ENCODE measurements at places on chromosomes 11 and 22.

GRCh38 chr11:75432911-75433321 lies at the start of gene KLHL35:
TSS of gene KLHL35 (minus strand) at chr11:75433203. CDS start at chr11:75430629, 2,574 bp downstream.
- DNase-seq = no peak

DNA sequence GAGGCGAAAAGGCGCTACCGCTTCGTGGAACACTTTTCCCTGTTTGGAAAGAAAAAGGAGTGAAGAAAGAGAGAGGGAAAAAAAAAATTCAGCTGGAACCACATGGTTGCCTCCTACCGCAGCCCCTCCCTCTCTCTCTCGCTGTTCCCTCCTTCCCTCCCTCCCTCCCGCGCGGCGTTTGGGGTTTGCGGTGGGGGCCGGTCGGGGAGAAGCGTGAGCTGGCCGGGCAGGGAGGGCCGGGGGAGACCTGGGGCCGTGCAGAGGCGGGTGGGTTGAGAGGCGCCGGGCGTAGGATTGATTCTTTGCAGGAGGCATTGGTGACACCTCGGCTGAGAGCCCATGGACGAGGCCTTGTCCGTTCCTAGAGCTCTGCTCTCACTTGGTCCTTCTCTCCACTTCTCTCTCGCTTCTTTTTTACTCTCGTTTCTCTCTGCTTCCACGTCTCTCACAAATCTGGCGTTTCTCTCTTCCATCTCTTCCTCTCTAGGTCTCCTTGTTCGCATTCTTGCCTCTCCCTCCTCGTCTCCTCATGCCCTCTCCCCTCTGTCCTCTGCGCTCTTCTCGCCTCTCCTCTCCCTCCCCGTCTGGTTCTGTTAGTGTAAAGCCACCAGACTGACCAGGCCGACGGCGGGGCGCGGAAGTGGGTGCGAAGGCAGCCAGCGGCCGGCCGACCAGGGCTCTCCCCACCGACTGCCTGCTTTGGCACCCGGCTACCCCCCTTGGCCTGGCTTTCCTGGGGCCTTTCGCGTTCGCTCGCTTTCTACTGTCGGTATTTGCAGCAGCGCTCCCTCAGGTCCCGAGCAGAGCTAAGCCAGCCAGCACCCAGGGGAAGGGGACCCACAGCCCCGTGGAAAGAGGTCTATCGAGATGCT lies at the start of gene CLMP:
Gene CLMP (minus strand): TSS at position 61 of the 872 bp plus-strand sequence. CDS start 308 bp downstream, outside the sequence.
- peak; percentile 29 for DNase-seq

DNA sequence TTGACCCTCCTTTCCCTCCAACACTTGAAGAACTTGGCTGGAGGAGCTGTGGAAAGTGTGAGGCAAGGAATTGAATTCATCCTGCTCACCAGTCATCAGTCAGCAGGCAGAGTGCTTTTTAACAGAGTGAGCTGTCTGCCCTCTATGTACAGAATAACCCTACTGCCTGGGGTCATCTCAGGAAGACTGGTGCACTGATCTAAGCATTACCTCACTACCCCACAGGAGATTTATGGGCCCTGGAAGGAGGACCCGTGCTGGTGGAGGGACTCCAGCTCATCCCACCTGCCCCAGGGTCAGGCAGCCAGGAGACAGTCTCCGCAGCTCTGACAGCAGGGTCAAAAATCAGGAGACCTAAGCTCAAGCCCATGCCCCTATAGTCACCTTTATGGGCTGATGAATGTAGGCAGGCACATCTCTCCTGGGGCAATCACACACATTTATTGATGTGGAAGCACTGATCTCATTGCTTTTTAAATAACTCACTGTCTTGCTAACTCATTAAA lies 270.8 kb upstream of the SESN3 start:
- no peak for DNase-seq

GRCh38 chr11:95255251-95256145 lies 24.5 kb upstream of the SESN3 start:
- DNase-seq = no peak

GRCh38 chr22:44990328-44990727 lies 19.5 kb downstream of the PHF21B start:
- no peak for DNase-seq

- no peak for DNase-seq
Measured at GRCh38 chr11:1342946-1343345, 33.5 kb upstream of the TOLLIP start.

GRCh38 chr11:130023204-130023603 lies 20.6 kb upstream of the PRDM10 start:
- DNase-seq = peak; percentile 80

Data from bronchial epithelial cell (primary cell).